ENCODE measurements at places on chromosomes 13 and 19.

GRCh38 chr13:102776271-102776670, 2.7 kb upstream of the TEX30 start:
- no peak for DNase-seq

DNA sequence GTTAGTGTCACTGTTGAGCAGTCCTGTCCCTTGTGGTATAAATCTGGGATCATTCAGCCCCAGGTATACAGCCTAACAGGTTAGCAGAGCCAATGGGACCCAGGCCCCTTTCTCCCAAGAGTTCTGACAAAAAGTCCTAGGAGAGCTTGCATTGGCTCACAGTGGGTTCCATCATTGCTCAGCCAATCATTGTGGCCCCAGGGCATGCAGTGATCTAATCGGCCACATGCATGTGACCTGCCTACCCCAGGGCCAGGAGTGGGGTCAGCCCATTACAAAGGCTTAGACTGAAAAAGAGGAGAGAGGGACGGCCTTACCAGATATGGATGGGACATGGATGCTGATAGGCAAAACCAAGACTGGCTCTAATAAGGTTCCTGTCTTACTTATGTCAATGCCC, 41.1 kb downstream of the SPTBN4 start:
- DNase-seq, result no peak

GRCh38 chr13:41282129-41282571, 18.8 kb upstream of the MTRF1 start:
- DNase-seq, result no peak

DNA sequence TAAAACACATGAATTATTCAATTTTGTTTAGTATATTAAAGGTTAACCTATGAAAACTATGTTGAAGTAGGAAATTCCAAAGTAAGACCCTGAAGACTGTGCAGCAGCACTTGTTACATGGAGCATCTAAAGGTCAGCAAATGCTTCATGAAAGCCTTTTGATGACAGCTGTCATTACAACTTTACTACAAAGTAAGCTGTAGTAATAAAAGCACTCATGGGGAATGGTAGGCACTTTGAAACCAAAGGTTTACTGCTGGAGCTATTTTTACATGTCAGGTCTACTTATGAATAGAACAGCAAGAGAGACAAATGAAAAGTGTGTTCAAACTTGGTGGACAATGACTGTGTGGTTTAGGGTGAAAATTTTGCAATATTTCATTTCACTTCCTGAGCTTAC, 672.5 kb upstream of the PCDH20 start:
- DNase-seq, result no peak

GRCh38 chr13:74555651-74556420, 421.6 kb upstream of the KLF12 start:
- no peak for DNase-seq

DNA sequence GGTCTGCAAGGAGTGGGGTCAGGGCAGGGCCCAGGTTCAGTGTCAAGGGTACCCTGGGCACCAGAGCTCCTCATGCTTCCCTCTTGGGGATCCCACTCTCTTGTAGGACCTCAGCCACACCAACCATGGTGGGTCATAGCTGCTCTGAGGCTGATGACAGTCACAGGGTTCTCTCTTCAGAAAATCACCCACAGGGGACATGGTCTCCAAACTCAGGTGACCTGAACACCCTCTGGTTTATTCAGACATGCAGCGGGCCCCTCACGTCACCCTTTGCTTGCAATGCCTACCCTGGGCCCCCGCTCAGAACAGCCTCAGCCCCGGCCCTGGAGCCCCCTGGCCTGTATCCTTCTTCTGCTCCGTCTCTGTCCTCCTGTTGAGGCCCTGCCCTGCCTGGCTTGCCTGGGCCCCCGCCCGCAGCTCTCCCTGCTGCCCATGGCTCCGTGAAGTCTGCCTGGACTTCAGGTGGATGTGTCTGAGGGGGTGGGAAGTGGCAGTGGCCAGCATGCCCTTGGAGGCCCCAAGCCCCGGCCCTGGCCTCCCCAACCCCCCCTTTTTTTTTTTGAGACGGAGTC, 20.4 kb downstream of the CHERP start:
- DNase-seq, result no peak

- no peak for DNase-seq
Measured at GRCh38 chr13:34571716-34572115, 370.4 kb upstream of the NBEA start.

GRCh38 chr13:28012896-28013295, 24.4 kb upstream of the URAD start:
- DNase-seq, result no peak

GRCh38 chr19:14480700-14481079, 5.5 kb upstream of the PTGER1 start:
- peak; percentile 81 for DNase-seq

DNA sequence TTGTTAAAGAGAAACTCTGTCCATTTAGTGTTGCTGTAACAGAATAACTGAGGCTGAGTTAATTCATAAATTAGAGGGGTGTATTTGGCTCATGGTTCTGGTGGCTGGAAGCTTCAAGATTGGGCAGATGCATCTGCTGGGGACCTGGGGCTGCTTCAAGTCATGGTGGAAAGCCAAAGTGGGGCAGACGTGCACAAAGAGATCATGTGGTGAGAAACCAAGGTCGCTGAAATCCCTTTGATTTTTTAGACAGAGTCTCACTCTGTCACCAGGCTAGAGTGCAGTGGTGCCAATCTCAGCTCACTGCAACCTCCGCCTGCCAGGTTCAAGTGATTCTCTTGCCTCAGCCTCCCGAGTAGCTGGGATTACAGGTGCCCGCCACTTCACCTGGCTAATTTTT, 46.0 kb downstream of the RCBTB2 start:
- no peak for DNase-seq

- DNase-seq, result no peak
Measured at GRCh38 chr19:7983995-7984837, 21.2 kb downstream of the ELAVL1 start.

- no peak for DNase-seq
Measured at GRCh38 chr19:56601375-56601774, 6.3 kb downstream of the ZNF71 start.

GRCh38 chr19:47176627-47177090, 46.0 kb downstream of the SAE1 start:
- peak; percentile 36 for DNase-seq

DNA sequence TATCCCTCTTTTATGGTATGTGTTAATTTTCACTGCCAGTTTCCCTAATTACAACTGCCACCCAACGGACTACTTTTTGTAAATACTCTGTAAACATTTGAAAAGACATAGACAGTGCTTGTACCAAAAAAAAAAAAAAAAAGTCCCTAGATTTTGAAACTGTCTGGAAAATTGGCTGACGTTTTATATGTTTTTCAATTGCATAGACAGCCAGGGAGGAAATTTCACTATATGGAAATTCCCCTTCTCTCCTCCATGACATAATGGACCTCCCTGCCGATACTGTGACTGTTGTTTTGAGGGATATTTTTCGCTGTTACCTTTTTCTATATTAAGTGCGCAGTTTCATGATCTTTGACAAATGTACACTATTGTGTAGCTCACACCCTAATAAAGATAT, 43.4 kb downstream of the C13orf42 start:
- DNase-seq, result no peak

DNA sequence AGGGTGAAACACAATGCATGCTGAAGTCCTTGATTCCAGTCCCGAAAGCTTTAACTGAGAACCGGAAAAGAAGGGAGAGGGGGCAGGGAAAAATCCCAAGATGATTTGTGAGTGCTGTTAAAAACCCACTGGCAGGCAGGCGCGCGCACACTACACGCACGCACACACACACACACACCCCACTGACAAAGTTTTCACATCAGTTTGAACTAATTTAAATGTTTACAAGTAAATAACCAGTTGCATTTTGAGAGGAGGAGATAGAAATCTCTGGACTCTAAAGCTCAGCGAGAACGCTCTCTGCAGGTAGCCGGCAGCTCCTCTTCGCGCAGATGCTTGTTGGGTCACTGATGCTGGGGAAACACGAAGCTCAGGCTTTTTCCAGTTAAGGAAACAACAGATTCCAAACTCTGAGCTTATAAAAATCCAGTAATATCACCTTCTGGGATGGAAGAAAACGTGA, 818 bp upstream of the SLITRK1 start:
- no peak for DNase-seq

DNA sequence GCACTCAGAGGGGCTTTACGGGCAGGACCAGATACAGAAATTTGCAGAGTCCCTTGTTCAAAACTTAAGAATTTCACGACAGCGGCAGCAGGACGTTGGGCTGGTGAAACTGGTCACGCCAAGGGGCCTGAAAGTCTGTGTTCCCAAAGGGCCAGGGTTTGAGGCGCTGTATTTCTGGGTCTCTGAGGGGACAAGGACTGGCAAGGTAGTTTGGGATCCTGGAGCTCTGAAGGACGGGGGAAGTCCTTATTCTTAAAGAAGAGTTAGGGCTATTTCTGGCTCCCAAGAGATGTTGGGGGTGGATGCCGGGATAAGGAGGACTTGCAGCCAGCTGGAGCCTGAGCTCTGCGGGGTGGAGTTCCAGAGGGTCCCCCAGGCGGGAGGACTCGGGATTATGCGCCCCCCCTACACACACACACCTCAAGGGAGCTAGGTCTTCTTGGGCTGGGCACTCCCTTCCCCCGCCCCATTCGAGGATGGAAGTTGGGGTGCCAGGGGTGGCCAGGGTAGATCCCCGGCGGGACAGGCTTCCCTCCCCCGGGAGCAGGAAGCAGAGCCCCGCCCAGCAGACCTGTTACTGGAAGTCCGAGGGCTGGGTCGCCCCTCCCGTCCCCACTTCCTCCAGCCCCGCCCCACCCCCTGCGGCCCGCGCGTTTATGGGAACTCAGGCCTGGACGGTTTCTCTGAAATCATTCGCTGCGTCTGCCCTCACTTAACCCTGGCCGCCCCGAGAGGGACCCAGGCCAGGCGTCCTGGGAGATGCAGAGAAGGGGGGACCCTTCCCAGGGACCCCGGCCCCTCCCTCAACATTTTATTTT, 5.6 kb downstream of the BCL3 start:
- DNase-seq, result peak; percentile 83

DNA sequence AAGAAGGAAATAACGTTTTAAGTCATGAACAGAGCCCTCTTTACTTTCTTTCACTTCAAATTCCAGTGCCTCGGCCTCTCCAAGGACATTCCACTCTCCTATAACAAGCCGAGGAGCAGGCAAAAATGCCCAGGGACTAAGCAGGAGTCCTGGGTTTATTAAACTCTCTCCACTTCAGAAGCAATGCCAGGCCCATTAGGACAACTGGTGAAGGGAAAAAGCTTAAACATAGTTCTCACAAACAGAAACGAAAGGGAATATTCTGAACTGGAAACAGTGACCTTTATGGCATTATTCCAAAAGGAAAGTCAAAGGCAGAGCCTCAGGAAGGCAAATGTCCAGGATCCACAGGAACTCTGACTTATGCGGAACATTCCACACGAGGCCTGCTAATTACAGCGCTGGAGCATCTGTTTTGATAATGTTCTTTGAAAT, 30.9 kb upstream of the MED4 start:
- DNase-seq, result peak; percentile 8

DNA sequence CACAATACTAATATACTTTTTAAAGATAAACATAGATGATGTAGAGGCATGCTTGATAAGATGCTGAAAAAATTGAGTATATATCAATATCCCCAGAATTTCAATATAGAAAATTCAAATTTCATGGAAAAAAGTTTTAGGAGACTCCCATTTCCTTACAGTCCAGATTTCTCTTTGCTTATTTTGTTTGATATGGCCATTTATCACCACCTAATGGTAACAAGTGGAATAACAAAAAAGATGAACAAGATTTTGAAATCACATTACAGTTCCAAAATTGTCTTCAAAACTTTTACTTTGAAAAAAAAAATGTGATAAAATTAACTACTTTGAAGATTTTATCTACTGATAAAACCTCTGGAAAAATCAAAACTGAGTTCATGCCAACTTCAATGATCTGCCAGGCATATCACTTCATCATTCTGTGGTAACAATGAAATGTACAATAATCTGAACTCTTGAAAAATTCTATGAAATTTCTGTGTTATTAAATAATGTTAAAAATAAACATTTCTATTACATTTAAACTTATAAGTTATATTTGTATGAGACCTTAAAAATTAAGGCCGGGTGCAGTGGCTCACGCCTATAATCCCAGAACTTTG, 17.5 kb downstream of the MIPEP start:
- peak; percentile 47 for DNase-seq

DNA sequence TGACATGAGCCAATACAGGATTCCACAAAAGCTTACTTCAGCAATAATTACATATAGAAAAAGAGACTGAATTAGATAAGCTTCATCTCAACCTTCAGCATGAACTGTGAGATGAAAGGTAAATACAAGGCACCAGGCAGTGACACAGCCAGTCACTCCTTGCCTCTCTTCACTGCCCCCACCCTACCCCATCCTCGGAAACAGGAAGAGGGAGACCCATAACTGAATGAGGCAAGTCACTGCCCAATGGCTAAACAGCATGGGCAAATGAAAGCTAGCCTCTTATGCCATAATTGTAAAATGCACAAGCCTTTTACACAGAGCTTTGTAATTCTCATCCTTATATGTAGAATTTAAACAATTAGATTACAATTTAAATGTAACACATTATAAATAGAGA, 1.7 kb downstream of the ZNF160 start:
- no peak for DNase-seq

GRCh38 chr13:100131863-100132574, 43.1 kb downstream of the PCCA start:
- DNase-seq, result peak; percentile 77

GRCh38 chr19:31098836-31099235, 250.4 kb downstream of the TSHZ3 start:
- no peak for DNase-seq

DNA sequence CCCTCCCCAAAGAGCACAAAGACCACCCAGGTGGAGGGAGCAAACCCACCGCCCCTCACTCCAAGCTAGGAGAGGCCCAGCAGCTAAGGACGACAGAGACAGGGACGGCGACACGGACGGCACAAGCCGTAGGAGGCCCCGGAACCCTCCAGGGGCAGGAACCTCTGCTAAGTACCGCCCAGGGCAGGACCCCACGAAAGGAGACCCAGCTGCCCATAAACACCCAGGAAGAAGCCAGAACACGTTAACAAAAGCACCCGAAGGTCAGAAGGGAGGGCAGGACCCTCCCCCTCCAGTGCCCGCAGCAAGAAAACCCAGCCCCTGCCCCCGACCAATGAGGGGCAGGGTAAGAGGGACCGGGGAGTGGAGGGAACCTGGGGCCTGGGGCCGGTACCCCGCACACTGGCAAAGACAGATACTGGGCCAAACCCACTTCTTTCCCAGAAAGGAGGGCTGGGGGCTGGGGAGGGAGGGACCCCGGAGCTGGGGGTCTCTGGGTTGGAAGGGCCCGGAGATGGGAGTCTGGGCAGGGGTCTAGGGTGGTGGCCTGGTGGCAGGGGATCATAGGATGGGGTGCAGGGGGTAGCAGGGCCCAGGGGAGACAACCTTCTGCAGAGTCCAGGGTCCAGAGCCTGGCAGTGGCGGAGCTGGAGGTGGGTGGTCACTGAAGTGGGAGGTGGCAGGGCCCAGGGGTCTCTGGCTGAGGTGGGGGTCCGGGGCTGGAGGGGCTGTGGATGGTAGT, 2.4 kb downstream of the BTBD2 start:
- DNase-seq, result no peak

- no peak for DNase-seq
Measured at GRCh38 chr13:34751492-34751891, 190.6 kb upstream of the NBEA start.

- DNase-seq, result no peak
Measured at GRCh38 chr13:23003446-23003845, 177.3 kb upstream of the SGCG start.

GRCh38 chr19:16628984-16629691, 1.1 kb upstream of the MED26 start:
- DNase-seq, result peak; percentile 44

- no peak for DNase-seq
Measured at GRCh38 chr13:32087955-32088747, 56.6 kb downstream of the FRY start.

GRCh38 chr13:39250440-39250839, 212.2 kb downstream of the NHLRC3 start:
- no peak for DNase-seq

Measured in AG08396 (cell line).